Muscle of arm (tissue), 14 donors: ENCODE measurements at places on chromosomes 12 and 14. TPM values are rescaled to one million over a fixed set of nuclear protein-coding genes. Genes with fewer than 3 reads are reported as not detected.

Gene IRF9
- not detected for polyA plus RNA-seq

- no peak for DNase-seq
Observed at GRCh38 chr12:86727160-86727559, 471.0 kb upstream of the MGAT4C start.

DNA sequence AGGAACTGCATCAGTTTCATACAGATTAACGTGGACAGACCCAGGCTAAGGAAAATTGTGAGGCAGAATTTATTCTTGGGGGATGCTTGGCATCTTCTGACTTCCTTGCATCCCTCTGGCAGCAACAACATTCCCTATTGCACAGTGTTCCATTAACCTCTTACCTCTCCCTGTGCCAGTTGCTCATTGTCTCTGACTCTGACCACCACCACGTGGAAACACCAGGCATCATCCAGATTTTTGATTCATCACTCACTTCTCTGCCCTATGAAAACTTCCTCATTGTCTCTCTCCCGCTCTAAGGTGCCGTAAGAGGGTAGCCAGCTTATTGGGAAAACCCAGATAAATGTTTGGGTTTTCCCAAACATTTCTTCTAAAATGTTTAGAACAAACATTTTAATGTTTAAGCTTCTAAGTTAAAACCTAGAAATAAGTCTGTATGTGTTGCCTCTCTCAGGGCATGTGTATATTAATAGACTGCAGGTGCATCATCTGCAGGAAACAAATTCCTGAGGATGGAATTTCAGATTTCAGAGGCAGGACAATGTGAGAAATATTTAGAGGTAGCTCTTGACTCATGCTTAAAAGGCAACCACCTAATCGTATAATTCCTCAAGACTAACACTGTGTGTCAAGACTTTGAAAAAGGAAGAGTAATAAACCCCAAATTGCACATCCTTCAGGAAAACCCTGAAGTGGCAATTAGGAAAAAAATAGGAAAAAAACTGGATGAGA, 64.5 kb upstream of the SLC35F4 start:
- no peak for DNase-seq

DNA sequence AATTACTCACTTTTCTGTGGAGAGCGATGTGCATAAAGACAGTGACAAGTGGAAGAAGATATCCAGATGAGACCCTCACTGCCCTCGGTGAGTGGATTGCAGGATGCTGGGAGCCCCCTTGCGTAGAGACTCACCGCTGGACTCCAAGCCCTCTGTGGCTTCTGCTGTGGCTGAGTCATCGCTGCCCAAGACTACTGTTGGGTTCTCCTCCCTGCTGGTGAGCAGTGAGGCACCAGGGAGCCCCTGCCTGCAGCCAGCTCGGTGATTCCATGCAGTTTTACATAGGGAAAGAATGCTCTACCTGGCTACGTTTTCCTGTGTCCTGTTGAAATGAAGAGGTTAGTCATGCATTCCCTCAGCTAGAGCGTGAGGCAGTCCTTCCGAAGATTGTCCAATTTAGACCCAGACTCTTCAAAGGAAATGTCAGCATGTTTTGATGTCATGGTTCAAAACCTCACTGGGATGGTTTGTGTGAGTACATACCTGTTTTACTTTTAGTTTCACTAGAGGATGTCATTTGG, 28.2 kb downstream of the TRAF3 start:
- DNase-seq: no peak

- DNase-seq: no peak
Observed at GRCh38 chr12:77001276-77001675, 64.1 kb downstream of the E2F7 start.

Gene PLEK2
- polyA plus RNA-seq: not detected

DNA sequence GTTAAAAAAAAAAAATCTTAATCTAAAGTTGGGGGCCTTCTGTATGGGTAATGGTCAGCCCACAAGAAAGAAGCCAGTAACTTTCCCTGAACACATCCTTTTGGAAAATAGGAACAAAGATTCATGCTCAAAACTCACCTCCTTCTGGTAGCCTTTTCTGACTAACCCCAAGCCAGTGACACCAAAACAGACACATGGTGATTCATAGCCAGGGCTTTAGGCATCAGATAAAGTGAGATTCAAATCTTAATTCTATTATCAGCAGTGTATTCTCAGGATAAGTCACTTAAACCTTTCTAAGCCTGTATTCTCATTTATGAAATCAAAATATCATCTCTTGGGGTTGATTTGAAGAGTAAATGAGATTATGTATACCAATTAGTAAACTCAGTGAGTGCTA, 4.9 kb downstream of the ATP5MC2 start:
- no peak for DNase-seq

DNA sequence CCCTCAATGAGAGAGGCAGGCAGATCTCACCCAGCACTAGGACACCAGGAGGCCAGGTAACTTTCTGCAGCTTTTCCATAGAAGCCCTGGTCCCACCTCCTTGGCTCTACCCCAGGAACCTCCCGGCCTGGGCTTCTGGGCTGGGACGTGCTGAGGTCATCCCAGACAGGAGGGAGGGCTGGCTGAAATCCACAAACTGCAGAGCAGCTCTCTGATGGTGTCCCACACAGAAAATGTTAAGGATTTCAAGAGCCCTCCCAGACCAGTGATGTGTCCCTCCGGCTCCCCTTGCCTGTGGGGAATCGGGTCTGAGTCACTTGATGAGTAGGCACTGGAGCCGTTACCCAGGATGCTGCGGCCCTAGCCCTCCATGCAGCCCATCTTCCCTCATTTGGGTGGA, 124.1 kb downstream of the ESRRB start:
- peak; percentile 33 for DNase-seq

Gene CCDC60
- not detected for polyA plus RNA-seq

DNA sequence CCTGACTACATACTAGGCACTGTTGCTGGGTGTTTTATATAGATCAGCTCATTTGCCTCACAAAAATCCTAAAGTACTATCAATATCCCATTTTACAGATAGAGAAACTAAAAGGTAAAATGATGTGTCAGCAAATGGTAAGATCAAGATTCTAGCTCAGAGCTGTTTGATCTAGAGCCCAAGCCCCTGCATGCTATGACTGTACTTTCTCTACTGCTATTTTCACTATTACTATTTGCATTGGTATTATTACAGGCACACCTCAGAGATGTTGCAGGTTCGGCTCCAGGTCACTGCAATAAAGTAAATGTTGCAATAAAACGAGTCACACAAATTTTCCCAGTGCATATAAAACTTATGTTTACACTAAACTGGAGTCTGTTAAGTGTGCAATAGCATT, 10.9 kb downstream of the ISCU start:
- DNase-seq: no peak

DNA sequence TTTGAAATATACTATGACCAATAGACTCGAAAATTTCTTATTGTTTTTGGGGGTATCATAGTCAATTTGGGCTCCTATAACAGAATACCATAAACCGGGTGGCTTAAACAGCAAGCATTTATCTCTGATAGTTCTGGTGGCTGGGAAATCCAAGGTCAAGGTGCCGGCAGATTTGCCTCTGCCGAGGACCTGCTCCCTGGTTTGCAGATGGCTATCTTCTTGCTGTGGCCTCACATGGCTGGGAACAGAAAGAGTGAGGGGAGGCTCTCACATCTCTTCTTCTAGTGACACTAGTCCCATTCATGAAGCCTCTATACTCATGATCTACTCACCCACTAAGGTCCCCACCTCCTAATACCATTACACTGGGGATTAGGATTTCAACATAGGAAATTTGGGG, 70.7 kb downstream of the BORCS5 start:
- DNase-seq: no peak

- DNase-seq: no peak
Observed at GRCh38 chr14:68369281-68370056, 423.4 kb downstream of the ZFP36L1 start.

DNA sequence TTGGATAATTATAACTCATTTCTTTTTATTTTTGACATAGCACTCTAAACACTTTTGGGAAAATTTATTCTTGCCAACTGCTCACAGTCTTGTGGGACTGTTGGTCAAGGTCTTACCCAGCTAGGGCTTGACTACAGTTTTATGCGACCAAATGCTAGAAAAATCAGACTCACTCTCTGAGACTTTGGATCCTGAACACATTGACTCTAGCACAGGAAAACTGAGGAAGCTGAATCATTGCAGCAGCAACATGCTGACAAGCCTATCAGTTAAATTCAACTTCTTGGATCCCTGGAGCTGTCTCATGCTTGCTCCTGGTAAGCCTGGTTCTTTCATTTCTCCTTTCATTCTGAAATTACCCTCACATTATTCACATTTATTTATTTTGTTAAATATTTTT, 120.7 kb upstream of the TMTC2 start:
- DNase-seq: no peak

GRCh38 chr12:90428881-90429280, 526.1 kb downstream of the CCER1 start:
- DNase-seq: no peak

Gene MYF6
- not detected for polyA plus RNA-seq
